Suprapubic skin (tissue), 4 donors: ENCODE measurements at places on chromosomes 3 and 15. TPM values are rescaled to one million over a fixed set of nuclear protein-coding genes. Genes with fewer than 3 reads are reported as not detected.

GRCh38 chr15:93989440-93989998, 241.8 kb upstream of the MCTP2 start:
- no peak for DNase-seq

DNA sequence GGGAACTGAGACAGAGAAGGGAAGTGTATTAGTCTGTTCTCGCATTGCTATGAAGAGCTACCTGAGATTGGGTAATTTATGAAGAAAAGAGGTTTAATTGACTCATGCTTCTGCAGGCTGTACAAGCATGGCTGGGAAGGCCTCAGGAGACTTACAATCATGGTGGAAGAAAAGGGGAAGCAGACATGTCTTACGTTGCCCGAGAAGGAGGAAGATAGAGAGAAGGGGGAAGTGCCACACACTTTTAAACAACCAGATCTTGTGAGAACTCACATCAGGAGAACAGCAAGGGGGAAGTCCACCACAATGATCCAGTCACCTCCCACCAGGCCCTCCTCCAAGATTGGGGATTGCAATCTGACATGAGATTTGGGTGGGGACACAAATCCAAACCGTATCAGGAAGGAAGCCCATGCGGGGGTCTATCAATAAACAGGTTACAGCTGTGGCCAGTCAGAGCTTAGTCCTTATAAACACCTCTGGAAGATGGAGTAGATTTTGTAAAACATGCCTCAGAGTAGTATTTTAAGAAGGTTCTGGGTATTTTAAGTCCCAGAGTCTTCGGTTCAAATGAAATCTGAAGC, 153.9 kb downstream of the GHSR start:
- no peak for DNase-seq

- DNase-seq = no peak
Measured at GRCh38 chr3:122307976-122308375, 17.1 kb upstream of the CSTA start.

The ROPN1 gene
- total RNA-seq = 1.4 TPM

- DNase-seq = no peak
Measured at GRCh38 chr3:149954812-149955211, 15.9 kb downstream of the PFN2 start.

The MYH15 gene
- 0.17 TPM for total RNA-seq

GRCh38 chr3:143763564-143764162, 84.6 kb downstream of the SLC9A9 start:
- no peak for DNase-seq

GRCh38 chr3:56792193-56792592, 9.6 kb downstream of the ARHGEF3 start:
- DNase-seq = no peak

The ADAMTS7 gene
- total RNA-seq = 1.2 TPM

The ADGRG7 gene
- not detected for total RNA-seq

The GOLGA8G gene
- not detected for total RNA-seq

- DNase-seq = no peak
Measured at GRCh38 chr15:79881668-79882067, 15.1 kb downstream of the MTHFS start.

DNA sequence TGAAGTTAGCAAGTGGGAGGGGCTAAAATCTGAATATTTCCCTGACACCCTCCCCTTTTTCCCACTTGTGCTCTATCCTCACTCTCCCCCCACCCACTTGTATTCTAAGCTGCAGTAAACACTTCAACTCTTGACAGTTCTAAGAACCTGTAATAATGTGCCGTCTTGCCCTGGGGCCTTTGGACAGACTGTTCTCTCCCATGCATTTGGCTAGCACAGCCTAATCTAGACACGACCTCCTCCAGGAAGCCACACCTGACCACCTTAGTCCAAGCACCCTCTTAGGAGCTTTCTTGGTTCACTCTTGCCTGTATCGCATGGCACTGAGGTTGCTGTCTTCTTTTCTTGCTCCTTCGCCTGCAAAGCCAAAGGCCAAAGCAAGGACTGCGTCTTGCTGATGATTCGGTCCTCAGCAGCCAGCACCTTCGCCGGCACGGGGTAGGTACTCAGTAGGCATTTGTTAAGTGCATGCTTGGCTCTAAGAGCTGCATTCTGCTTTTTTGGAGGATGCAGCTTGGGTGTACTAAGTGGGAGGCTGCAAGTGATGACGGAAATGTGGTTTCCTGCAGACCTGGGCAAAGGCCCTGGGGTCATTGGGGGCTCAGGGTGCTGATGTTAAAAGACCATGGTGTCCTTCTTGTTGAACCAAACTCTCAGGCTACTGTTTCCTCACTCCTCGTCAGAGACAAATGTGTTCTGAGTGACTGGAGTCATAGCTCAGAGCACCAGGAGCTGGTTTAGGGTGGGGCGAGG, 2.0 kb upstream of the ZNF710 start:
- DNase-seq = no peak

DNA sequence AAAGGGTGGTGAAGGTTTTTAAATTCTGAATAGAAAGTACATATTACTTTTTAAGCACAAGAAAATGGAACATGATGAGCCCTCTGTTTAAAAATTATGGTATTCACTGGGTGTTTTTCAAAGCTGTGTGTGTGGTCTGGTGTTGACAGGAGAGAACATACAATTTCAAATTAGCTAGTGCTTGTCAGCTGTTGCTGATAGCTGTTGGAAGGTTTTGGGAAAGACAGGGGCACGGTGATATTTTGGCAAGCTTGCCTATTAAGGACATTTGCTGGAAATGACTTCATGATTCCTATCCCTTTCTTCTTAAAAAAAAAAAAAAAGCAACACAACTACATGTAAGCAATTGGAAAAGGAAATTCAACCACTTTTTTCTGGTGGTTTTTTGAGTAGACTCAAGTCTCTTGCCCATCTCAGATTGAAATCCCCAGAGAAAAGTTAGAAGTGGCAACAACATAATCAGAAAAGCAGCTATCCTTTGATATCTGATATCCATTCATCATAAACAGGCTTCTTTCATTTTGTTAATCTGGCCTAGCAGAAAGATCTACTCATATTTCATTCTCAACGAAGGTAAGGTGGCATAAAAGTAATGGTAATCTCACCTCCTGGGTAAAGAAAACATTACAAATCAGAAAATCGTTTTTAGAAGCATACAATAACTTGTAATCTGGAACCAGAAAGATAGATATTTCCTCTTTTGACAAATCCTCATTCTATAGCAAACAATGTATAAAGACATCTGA, 130.0 kb downstream of the RBMS3 start:
- DNase-seq = no peak

DNA sequence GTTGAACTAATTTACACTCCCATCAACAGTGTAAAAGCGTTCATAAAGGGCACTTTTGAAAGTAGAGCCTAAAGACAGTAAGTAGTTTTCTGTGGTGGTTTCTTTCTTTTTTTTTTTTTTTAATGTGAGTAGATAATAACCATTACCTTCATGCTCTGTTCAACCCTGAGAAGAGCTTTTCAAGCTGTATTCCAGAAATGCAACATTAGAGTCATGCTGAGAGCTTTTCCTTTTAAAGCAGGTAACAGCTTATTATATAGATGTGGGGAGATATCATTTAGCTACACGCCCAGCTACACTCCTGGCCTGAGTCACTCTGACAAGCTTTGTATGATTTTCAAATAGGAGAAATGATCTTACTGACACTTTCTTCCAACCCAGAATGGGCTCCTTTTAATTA, 96.2 kb upstream of the ARHGEF26 start:
- DNase-seq = no peak

DNA sequence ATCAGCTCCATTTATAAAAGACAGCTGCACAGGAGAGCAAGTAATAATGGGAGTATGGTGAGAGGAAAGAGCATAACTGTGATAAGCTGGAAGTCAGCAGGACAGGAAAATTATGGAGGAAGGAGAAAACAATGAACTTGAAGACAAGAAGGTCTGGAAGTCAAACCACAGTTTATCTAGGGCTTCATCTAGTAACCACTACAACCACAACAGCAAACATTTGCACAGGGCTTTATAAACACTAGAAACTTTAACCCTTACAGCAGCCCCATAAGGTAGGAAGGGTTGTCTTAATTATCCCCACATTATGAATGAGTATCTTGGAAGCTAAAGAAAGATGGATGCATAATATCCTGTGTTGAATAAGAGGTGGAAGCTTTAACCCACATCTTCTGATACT, 820.8 kb downstream of the IGSF11 start:
- DNase-seq = no peak

DNA sequence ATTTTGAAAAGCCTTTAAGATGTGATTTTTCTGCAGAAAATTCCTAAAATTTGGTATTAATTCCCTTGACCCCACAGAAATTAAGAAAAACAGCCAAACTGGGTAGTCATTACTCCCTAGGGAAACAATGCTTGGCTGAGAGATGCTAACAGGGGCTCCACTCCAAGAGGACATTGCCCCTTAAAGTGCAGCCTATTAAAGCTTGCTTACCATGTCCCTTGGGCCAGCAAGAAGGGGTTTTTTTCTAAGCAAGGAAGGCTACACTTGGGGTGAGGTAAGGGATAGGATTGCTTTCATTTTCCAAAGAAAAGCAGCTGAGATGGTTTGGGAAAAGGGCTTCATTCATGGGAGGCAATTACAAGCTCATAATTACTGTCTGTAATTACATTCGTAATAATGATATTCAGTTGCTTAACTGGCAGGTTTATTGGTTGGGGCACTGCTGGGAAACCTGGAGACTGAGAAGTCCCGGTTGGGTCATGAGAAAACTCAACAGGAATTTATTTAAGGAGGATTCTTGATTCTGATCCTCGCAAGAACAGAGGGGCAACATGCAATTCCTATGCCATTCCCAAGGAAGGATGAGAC, 247.5 kb downstream of the NR1D2 start:
- no peak for DNase-seq

The AHSG gene
- 0.97 TPM for total RNA-seq

DNA sequence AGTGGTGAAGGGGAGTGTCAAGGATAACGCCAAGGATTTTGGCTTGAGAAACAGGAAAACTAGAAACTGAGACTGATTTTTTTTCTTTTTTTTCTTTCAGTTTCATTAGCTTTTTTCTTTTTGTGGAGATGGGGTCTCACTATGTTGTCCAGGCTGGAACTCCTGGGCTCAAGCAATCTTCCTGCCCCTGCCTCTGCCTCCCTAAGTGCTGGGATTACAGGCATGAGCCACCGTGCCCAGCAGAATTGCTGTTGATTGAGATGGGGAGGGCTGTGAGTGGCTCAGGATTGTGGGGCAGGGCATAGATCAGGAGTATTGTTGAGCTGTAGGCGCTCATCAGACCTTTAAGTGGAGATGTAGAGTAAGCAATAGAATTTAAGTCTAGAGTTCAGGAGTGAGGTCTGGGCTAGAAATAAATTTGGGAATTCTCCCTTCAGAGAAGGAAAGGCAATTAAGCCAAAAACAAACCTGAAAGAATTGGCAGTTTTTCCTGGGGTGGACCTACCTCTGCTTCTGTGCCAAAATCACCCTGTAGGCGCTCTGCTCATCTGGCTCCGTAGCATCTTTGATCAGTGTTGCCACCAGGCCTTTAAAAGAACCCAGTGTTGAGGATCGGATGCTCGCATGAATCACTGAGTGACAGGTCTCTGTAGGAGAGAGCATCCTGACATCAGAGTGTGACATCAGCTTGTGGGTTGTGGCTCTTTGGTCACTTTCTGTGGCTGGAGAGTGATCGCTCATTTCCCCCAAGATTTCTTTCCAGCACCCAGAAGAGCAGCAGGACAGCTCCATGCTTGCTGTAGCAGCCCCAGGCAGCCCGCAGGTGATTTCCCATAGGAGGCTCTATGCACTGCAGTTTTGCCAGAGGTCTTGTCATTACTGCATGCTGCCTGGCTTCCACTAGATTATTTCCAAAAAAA, 15.8 kb downstream of the ABHD17C start:
- DNase-seq = no peak

DNA sequence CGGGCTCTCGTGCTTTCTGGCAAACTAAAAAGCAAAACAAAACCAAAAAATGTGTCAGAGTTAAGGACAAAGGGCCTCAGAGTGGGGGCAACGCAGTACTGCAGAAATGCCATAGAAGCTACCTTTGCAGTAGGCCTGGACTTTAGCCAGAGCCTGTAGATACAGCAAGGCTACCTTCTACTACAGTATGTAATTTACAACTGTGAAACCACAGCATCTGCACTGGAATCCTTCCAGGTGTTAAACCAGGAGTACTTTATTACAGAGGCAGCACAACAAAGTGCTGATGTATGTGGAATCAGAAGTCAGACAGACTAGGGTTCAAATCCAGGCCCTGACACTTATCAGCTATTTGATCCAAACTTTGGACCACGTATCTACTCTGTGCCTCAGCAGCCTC, 34.9 kb downstream of the RUBCN start:
- DNase-seq = no peak

DNA sequence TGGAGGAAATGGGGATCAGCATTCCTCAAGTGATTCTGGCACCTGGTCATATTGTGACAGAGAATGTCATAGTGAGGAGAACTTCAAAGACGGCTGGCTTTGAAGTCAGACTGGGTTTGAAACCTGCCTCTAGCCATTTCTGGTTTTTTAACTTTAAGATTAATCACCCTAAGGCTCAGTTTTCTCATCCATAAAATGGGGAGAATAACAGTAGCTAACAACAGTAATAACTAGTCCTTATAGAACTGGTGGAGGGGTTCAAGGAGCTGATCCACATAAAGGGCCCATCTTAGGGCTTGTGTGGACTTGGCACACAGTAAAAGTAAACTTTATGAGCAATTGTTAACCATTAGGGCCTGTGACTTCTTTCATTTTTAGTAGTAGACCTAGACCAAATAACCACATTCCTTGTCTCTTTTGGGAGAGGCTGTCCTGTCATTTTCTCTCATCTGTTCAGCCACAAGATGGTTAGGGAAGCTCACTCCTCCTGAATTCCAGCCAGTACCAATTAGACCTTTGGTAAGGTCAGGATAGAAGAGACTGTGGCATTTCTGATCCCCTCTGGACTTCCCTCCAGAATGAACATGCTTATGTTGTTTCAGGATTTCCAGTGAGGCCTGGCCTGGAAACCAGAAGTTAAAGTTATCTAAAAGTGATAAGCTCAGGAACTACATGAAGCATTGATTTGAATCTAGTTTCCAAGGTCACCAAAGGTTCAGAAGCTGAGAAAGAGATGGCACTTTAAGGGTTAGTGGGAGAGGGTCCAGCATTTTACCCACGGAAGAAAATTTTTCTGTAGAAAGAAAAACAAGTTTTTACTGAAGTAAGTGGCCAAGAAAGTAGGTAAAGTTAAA, 159.3 kb upstream of the DPH6 start:
- DNase-seq = no peak

- DNase-seq = no peak
Measured at GRCh38 chr3:64426551-64426950, 201.3 kb upstream of the PRICKLE2 start.

GRCh38 chr15:100247228-100248225, 94.2 kb downstream of the ADAMTS17 start:
- peak; percentile 62 for DNase-seq
